ENCODE measurements at places on chromosomes 12 and 14.

- DNase-seq = no peak
These were observed 59.1 kb upstream of the MED13L start for GRCh38 chr12:116336542-116337065.

DNA sequence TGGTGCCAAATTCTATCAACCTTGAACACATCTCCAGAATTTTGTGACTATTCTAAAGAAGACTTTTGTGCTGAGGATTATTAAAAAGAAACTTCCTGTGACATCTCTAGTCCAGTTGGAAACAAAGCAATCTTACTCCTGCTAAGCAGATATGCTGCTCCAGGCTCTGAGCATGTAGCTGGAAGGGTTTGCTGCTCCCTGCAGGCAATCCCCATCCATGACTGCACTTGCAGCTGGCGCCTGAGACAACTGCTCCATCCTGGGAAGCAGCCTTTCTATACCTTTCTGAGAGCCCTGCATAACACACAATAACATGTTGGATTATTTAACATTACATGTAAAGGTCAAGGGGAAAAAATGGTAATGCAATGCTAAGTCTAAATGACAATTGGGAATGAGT, 105.1 kb downstream of the NDUFA12 start:
- no peak for DNase-seq

GRCh38 chr12:92064422-92064821, 81.2 kb downstream of the BTG1 start:
- DNase-seq = peak; percentile 16

GRCh38 chr12:2018391-2018790, 14.1 kb upstream of the DCP1B start:
- DNase-seq = no peak

DNA sequence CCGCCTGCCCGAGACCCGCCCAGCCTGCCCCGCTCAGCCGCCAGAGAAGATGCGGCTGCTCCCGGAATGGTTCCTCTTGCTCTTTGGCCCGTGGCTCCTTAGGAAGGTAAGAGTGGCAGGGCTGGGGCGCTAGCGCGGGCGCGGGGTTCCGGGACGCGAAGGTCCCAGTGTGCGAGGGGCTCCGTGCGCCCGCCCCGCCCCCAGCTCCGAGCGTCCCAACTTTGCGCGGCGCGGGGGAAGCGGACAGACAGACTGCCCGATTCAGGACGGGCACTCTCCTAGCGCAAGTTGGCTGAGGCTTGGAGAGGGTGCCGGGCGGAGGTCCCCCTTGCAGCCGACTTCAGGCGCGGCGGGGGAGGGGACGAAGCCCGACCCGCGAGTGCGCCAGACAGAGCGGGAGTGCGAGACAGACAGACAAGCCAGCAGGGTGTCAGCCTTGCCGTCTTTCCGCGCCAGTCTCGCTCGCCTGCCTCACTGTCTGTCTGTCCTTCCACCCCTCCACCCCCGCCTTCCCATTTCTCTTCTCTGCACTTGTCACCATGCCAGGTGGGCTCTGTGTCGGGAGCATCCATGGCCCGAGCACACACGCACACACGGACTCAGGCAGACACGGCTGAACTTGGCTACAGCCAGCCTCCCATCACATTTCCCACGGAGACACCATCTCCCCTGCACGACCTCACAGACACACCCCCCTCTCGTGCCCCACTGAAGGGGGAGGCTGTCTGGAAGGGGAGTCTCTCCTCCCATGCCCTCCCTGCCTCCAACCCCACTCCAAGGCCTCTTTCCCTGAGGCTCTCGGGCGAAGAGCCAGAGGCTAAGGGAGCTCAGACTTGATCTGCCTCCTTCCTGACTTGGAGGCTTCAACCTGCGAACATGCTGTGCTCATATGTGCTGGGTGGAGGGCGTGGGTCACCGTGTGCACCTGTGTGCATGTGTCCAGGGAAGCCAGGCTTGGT, 606 bp downstream of the NXPH4 start:
- no peak for DNase-seq

DNA sequence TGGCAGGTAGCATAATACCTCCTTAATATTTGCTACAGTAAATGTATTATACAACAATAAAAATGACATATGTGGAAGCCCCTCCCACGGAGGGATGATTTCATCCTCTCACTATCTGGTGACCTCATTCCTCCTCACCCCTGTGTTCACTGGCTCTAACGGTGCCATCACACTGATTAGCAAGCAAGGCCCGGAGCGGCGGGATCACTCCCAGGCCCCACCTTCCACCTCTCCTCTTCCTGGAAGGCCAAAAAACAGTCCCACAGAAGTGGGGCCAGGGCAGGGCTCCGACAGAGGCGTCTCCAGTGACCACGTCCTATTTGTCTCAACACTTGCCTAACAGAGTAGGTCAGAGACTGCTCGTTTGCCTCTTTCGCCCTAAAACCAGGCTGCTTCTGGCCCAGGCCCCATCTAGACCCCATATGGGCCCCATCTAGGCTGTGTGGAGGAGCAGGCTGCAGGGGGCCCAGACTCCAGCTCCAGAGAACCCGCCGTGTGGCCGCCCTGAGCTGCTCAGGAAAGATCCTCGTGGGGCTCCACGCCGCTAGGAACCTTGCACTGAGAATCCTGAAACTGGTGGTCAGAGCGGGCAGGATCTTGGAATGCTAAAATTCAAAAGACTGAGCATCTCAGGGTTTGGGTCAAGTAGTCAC, 3.7 kb downstream of the SELPLG start:
- peak; percentile 44 for DNase-seq

DNA sequence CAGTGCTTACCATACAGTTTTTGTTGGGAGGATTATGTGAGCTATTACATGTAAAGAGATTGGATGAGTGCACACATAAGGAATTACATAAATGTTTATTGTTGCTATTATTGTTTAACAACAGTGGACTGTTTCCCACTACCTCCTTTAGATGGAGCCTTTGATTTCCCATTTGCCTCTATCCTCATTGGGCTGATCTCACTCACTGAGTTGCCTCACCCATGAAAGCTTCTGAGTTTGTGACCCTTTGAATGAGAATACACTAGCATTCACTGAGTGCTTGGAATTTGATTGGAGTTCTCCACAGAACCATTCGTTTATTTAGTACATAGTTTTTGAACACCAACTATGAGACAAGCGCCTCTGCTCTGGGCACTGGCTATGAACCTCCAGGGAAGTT, 121.0 kb downstream of the HELB start:
- no peak for DNase-seq

- no peak for DNase-seq
These were observed 45.1 kb downstream of the AKAP6 start for GRCh38 chr14:32374155-32374554.

DNA sequence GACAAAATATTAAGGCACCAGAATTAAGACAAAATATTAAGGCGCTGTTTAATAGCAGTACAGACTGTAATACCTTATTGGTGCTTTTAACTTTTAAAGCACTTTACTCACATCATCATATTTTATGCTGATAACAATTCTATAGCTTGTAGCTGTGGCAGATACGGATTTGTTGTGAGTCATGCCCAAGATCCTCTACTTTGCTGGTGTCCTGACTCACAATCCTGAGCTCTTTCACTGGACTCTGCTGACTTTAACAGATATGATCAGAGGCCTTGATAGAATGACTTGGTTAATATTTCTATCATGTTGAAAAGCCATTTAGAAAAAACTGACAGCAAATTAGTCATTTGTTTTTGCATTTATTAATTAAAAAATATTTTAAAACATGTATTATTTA, 99.0 kb upstream of the PKP2 start:
- DNase-seq = no peak

- no peak for DNase-seq
These were observed 17.4 kb downstream of the LGALS3 start for GRCh38 chr14:55146425-55146824.

GRCh38 chr12:4679711-4680110, 30.8 kb downstream of the NDUFA9 start:
- DNase-seq = no peak

GRCh38 chr12:104515899-104516298, 59.2 kb downstream of the CHST11 start:
- DNase-seq = no peak

- no peak for DNase-seq
These were observed 16.8 kb upstream of the MYH7 start for GRCh38 chr14:23452237-23452636.

DNA sequence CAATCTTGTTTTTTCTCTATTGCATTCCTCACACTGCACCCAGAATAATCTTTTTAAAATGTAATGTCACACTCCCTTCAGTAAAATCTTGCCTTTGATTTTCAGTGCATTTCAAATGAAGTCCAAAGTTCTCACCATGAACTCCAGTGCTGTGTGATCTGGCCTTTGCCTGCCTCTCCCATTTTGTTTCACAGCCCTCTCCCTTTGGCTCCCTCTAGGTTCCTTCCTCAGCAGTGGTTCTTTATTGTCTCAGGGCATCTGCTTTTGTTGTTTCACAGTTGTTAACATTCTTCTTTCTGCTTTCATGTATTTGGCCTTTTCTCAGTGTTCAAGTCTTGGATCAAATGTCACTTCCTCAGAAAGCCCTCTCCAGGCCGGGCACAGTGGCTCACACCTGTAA, 84.5 kb upstream of the AMN1 start:
- no peak for DNase-seq

DNA sequence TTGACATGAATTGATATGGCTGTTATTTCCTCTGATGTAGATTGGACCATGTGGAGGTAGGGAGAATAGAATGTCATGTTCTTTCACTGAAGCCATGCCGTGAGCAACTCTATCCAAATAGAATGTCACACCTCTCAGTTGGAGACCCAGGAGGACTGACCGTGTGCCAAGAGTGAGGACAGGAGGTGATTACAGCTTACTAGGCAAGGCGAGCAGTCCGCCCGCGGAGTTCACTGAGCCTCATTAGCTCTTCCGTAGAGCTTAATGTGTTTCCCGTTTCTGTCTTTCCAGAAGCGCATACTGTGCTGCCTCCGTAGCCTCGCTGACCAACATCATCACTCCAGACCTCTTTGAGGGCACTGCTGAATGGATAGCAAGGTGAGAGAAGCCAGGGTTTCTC, 45.6 kb downstream of the FNTB start:
- no peak for DNase-seq

GRCh38 chr14:105446971-105447370, 27.3 kb downstream of the MTA1 start:
- no peak for DNase-seq

GRCh38 chr12:503111-503761, 43.5 kb downstream of the B4GALNT3 start:
- no peak for DNase-seq

- DNase-seq = no peak
These were observed 5.0 kb upstream of the RAB21 start for GRCh38 chr12:71749666-71750065.
